ENCODE measurements at places on chromosomes 4 and X.

DNA sequence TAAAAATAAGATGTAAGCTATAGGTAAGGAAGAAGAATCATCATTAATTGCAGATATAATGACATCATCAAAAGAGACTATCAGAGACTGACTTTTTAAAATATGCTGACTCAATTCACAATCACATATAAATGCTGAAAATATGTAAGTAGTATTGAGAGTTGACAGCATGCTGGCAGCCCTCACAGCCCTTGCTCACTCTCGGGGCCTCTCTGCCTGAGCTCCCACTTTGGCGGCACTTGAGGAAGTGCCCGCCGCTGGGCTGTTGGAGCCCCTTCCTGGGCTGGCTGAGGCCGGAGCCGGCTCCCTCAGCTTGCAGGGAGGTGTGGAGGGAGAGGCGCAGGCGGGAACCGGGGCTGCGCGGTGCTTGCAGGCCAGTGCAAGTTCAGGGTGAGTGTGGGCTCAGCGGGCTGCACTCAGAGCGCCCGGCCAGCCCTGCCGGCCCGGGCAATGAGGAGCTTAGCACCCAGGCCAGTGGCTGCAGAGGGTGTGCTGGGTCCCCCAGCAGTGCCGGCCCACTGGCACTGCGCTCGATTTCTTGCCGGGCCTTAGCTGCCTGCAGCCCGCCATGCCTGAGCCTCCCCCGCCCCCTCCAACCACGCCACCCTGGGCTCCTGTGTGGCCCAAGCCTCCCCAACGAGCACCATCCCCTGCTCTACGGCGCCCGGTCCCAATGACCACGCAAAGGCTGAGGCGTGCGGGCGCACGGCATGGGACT is 68.9 kb downstream of the RAB28 start:
- DNase-seq: no peak

- no peak for DNase-seq
Measured at GRCh38 chrX:155880586-155881157, 473 bp upstream of the VAMP7 start.

DNA sequence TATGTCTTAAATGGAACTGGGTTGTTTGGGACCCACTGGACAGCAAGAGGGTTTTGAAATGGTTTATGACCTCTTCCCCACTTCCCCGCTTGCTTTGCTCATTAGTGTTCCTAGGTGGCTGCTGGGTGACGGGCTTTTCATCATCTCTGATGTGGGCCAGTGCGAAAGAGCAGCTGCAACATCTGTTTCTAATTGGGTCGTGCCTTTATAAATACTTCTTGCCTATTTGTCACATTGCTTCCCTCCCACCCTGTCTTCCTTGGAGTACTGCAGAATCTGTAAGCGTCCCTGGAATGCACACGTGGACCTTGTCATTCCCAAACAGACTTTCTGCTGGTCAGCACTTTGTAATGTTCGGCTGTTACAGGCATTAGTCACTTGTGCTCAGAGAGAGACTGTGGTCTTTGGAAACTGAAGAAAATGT is 35.2 kb downstream of the SEPTIN11 start:
- peak; percentile 83 for DNase-seq

DNA sequence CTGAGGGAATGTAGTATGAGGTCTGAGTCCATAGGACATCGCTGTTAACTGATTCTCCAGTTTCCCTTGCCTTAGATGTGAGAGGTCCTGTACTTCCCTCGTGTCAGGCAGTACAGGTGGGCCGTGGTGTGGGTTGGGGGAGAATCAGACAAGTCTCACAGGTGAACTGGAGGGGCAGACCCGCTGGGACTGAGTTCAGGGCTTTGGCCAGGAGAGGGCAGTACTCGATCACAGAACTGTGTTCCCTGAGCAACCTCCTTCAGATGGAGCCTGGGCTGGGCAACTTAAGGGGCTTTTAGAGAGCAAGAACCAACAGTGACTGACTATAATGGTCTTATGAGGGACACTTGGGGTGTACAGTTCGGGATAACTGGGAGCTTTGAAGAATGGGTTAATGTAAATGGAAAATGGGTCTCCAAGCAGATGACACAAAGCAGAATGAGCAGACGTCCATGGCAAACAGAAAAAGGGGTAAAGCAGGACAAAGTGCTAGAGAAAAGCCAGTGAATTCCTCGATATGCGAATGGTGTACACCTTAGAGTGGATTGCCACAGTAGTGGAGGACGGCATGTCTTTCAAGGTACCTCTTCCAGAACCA is 83.6 kb downstream of the CCNG2 start:
- peak; percentile 53 for DNase-seq

- no peak for DNase-seq
Measured at GRCh38 chr4:186684889-186685309, 38.8 kb downstream of the FAT1 start.

- no peak for DNase-seq
Measured at GRCh38 chrX:27591938-27592337, 1.8 kb downstream of the DCAF8L2 start.

DNA sequence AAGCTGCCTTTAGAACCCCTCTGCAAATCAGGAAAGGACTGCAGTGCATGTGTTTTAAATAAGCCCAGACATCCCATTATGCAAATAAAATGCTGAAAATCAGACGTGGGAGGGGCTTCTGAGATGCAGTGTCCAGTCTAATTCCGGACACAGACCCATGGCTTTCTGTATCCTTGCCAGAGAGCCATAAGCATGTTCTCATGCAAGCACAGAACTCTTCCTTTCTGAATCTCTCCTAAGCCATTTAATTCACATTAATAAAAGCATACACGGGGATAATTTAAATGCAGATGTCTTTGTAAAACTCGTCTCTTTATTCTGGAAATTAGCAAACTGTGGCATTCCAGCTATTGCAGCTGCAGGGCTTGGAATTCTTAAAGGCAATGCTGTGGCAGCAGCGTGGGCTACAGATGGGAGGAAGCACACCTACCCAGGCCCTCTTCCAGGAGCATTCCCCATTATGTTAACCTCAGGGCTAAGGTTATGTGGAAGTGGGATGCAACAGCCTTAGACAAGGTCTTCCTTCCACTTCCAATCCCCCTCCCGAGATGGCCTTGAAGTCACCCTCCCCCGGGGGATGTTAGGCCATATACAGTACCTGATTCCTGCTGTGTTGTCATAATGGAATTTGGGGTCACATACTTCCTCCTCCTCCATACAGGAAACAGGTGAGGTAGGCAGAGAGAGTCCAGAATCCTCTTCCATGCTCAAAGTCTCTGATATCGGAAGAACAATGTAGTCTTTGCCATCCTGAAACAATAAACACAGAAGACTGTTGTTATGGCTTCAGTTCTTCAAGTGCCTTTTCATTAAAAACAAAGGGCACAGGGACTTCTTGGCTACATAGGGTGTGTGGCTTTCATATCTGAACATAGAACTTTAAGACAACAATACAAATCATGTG is 38.1 kb downstream of the KDR start:
- DNase-seq: no peak

DNA sequence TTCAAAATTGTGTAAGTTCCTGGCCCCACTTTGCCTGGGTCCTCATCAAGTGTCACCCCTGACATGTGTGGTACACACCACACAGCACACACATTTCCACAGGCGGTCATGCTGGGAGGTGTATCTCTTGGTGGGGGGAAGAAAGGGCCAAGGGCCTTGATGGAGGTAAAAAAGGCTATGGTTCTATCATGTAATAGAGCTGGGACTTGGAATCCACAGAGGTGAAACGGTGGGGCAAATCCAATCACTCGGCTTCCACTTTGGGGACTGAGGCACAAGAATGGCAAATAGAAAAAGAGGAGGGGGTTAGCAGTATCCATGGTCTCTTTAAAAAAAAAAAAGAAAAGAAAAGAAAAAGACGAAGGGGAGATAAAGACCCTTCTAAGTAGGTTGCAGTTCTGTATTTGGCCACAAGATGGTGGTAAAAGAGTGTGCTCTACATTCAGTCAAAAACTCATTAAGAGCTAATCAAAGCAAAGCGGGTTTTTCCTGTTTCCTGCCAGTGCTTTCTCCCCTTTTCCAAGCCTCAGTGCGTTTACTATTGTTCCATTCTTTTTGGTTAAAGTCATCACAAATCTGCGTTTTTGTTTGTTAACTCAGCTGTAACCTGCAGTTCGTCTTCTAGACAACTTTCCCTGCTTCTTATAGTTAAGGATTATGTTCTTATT is 37.0 kb upstream of the ATP6AP2 start:
- DNase-seq: peak; percentile 14

DNA sequence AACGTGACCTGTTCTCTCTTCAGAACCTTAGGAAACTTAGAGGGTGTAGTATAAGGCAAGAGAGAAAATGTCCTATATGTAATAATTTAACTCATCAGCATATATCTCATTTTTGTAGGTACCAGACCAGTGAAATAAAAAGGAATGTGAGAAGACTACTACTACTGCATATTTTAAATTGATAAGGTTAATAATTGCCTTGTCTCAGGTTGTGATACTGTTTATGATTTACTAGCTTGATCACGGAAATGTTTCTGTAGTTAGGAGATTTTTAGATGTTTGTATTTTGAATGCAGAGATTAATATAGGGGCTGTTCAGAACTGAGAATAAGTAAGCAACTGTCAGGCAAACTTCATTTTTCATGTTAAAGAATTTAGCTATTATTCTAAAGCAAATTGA is 1563.4 kb downstream of the C4orf33 start:
- DNase-seq: peak; percentile 38

- DNase-seq: no peak
Measured at GRCh38 chr4:109014593-109015412, 251.9 kb upstream of the ETNPPL start.

DNA sequence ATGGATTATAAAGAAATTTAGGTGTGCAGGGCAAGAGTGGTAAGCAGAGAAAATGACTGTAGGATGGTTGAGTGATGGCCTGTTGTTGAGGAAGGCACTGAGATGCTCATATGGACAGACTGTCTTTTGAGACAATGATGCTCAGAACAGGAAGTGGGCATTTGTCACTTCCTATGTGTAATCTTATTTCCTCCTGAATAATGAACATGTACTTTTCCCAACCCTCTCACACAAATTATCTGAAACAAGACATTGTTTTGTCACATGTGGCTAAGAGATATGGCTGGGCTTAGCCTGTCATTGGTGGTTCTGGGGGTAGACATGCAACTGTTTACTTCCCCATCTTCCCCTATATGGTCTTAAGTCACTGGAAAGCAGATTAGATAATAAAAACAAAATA is 240.5 kb downstream of the CFAP47 start:
- no peak for DNase-seq

DNA sequence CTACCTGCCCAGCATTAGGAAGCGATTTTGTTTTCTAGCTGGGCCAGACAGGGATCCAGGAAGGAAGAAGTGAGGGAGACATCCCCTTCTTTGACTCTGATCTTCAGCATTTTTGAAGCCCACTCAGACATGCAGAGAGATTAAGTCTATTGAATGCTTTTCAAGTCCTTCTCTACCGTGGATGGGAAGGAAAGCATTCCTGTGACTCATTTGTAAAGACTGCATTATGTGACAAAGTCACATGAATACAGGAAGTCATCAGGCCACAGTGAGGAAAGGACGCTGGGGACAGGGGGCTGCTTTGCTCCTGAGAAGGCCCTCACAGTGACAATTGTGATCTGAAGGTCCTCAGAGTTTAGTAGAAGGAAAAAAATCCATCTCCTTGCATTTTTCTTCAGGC is 67.4 kb upstream of the GBA3 start:
- peak; percentile 29 for DNase-seq

DNA sequence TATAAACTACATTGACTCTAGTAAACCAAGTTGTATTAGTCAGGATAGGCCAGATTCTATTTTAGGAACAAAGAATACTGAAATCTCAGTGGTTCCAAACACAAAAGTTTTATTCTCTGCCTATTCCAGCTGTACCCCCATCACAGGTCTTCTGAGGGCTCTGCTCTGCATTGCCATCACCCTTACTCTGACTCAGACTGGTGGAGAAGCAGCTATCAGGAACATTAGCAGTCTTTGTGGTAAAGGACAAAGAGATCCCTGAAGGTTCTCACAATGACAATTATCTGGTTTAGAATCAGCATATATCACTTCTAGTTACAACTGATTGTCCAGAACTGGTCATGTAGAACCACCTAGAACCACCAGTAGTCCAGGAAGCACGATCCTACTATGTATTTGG is 251.1 kb downstream of the GLUD2 start:
- DNase-seq: no peak

DNA sequence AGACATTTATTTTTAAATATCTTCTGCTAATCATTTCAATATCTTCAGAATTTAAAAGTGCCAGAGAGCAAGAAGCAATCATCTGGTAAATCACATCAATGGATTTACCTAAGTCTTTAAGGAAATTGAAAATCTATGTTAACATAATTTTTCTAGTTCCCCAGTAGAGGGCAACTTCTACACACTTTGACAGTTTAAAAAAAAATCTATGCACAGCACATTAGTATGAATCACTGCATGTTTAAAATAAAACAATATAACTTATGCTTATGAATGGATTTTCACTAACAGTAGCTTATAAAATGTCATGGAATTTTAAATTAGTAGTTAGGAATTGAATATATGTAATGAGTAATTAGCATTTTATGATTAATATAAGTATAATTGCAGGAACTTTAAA is 126.5 kb downstream of the REELD1 start:
- DNase-seq: peak; percentile 56

DNA sequence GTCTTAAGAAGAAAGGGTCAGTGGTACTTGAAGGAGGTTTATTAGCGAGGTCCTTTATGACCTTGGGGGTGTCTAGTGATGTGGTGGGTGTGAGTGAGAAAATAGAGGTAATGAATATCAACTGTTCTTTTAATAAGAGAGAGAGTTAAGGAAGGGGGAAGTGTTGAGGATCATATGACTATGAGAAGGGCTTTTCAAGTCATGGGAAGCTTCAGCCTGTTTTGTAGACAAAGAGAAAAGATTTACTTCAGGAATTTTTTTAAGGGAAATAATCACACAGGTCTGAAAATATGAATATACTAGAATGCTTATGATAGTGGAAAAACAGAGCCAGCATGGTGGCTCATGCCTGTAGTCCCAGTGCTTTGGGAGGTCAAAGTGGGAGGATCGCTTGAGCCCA is 41.3 kb upstream of the MTMR1 start:
- no peak for DNase-seq

DNA sequence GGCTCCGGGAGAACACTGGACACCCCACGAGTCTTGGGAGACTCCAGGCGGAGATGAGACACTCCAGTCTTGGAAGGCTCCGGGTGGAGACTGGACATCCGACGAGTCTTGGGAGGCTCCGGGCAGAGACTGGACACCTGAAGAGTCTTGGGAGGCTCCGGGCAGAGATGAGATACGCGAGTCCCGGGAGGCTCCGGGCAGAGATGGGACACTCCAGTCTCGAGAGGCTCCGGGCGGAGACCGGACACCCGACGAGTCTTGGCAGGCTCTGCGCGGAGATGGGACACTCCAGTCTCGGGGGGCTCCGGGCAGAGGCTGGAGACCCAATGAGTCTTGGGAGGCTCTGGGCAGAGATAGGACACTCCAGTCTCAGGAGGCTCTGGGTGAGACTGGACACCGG is 28.1 kb upstream of the LANCL3 start:
- no peak for DNase-seq

- peak; percentile 69 for DNase-seq
Measured at GRCh38 chrX:53263597-53264094, 17.7 kb downstream of the IQSEC2 start.

DNA sequence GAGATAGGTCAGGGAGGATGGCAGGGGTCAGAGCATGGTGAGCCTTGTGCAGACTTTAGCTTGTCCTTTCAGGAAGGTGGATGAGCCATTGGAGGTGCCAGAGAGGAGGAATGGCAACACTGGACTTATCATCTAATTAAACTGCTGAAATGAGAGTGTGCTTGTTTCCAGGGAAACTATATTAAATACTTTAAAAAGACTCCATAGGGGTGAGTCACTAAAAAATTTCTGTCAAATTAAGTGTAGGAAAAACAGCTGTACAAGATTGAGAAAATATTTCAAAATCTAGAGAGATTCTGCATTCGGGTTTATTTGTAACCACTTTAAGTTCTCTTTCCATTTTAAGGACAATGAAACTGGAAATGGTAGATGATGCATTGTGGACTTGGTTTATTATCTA is 11.4 kb downstream of the FRAS1 start:
- DNase-seq: no peak

All from ACHN (cell line).